ENCODE measurements at places on chromosomes 13 and 19.

GRCh38 chr13:64551755-64552154 is 2678.4 kb downstream of the PCDH9 start:
- DNase-seq: no peak

- no peak for DNase-seq
Observed at GRCh38 chr19:34838753-34839431, 65.9 kb upstream of the ZNF599 start.

GRCh38 chr19:55465460-55466240 is 1.1 kb upstream of the C19orf85 start:
- DNase-seq: no peak

DNA sequence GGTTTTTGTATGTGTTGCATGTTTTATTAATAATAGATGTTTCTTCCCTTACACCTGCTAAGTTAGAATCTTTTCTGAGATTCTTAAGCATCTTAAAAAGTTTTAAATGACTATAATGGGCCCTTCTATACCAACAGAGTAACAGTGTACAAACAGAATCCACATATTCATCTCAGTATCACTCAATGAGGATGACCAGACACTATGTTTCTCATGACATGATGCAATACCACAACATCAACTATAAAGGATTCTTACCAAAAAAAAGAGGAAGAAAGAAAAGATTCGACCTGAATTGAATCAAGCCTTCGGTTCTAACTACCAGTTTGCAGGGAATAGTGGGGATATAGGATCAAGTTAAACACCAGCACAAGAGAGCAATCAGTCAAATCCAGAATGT is 56.5 kb downstream of the INTS6 start:
- no peak for DNase-seq

GRCh38 chr19:48319647-48320541 is 5.5 kb upstream of the EMP3 start:
- peak; percentile 71 for DNase-seq

DNA sequence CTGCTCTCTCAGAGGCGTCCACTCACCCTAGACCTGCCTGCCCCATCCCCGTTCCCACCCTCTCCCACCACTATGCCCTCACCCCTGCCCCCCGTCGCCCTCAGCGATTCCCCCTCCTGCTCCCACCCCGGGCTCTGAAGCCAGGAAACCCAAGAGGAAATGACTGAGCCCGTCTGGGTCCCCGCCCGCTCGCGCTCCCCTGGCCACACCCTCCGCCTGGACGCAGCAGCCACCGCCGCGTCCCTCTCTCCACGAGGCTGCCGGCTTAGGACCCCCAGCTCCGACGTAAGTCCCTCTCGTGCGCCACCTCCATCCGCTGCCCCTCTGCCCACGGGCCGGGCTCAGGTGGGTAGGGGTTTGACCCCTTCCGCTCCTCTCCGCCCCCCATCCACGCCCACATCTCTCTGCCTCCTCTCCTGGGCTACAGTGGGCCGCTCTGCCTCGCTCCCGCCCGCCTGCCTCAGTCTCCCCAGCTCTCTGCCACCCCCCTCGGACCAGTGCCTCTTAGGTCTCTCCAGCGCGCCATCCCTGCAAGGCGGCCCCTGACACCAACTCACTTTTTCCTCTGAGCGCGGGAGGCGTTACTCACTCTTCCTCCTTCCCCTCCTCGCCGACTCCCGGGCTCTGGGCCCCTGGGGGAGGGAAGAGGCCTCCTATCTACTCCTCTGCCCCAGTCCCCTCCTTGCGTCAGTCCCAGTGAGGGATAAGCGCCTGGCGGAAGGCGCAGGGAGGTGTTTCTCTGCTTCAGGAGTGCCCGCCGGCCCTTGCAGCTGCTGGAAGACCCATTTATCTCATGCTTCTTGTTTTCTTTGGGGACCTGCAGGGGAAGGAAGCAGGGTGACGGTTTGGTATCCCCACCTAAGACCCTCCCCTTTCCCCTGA is at the start of gene FXYD5:
TSS of gene FXYD5 (plus strand) at position 211 of the 882 bp plus-strand sequence. CDS start 816 bp downstream, outside the sequence.
- peak; percentile 84 for DNase-seq

DNA sequence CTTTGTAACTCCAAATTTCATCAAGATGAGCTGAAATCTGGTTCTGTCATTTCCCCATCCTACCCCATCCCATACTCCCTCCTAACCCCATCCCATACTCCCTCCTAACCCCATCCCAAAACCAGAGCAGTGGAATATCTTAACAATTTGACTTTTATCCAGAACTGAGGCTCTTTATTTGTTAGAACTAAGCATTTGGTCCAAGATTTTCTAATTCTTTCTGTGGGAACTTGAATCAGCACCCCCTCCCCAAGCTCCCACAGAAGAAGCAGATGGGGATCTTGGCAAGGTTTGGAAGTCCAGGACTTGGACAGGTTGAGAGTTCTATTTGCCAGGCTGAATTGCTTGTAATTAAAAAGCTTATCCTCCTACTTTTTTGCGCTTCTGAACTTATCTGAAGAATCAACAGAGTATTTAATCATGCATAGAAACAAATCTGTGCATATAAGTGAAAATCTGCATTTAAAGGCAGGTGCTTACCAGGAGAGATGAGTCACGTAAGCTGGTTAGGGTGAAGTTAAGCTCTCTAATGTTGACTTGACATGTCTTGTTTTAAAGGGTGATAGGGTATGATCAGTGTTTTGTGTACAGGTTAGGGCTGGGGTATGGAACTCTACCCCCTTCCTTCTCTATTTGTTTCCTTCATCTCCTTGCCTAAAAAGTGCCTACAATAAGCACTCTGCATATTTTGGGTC is 111.1 kb downstream of the COG6 start:
- DNase-seq: no peak

DNA sequence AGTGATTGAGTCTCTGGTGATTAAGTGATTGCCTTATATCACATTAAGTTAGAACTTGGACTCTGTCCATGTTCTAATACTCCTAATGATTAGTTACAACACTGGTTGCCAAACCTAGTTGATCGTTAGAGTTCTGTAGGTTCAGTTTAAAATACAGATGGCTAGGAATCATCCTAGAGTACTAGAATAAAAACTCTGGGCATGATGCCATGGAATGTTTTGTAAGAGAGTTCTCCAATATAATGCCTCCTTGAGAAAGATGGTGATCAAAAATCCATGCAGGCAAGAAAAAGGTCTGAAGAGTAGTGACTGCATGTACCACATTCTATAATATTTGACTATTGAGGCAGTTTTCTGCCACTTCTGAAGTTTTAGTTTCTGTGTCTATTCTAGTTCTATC is 176.3 kb downstream of the GPC5 start:
- DNase-seq: no peak

DNA sequence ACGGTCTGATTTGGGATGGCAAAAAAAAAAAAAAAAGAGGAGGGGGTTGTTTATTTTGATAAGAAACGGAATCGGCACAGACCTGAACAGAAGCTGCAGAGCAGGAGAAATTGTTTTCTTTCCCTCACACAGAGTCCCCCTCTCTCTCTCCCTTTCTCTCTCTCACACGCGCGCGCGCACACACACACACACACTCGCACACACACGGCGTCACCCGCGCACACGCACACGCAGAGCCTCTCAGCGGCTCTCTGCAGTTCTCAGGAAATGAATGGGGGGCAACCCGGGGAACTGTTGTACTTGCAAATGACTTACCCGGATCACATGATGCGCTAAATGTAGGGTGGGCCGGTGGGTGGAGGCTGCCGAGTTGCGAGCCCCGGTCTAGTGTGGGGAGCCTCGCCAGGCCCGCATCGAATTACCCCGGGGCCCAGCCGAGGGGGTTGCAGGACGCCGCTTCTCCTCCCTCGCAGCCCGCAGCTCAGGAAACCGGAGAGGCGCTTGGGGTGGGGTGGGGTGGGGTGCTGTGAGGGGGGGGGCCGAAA is 475 bp downstream of the KLF12 start:
- DNase-seq: peak; percentile 86

GRCh38 chr19:56751078-56751489 is 79.5 kb upstream of the ZNF835 start:
- DNase-seq: no peak

DNA sequence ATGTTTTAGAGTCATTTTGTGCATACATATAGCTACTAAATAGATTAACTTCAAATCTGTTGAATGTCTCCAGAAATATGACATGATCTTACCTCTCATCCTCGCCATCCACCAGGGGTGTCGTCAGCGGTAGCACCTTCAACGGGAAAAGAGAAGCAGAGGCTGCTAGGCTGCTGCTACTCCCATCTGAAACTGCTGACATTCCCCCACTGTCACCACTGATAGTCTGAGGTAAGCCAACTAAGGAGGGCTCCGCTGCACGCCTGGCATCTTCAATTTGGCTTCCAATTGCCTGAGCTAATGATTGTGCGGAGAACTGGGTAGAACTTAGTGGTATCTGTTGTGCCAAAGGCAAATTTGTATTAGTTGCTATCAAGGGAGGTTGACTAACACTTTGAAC is 3.1 kb downstream of the TSC22D1 start:
- no peak for DNase-seq

- no peak for DNase-seq
Observed at GRCh38 chr13:111265701-111266035, 54.8 kb upstream of the TEX29 start.

DNA sequence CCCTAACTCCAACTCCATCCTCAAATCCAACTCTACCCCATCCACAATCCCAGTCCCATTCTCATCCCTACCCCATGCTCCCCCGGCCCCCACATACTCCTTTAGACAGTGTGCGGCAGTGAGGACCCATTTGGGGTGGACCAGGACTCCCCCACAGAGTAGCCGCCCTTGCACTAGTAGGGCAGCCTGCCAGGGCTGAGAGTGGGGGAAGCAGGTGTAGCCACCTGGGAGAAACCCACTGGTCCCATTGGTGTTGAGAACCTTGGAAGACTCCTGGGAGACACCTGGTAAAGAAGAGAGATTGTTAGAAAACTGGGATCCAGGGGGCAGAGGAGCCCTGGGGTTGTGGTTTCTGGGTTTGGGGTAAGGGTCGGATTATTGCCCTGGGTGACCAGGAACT is 4.6 kb downstream of the KLK13 start:
- no peak for DNase-seq

- DNase-seq: no peak
Observed at GRCh38 chr19:35293808-35294207, 1.8 kb downstream of the MAG start.

DNA sequence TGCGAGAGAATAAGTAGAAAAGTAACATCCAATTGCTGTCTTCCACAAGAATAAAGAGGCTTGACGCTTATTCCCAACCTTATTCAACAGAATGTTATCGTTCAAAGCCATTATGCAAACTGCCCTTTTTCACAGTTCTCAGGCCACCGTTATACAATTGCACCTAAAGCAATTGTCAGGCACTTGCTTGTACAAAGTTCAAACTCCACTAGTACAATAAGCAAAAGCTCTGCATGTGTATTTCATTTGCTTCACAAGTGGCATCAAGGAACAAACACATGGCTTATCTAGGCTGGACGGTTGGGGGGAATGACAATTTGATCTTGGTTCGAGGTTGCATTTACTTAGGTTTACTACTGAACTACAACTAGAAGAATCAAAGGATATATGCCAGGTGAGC is 815.6 kb downstream of the EFNB2 start:
- DNase-seq: no peak

DNA sequence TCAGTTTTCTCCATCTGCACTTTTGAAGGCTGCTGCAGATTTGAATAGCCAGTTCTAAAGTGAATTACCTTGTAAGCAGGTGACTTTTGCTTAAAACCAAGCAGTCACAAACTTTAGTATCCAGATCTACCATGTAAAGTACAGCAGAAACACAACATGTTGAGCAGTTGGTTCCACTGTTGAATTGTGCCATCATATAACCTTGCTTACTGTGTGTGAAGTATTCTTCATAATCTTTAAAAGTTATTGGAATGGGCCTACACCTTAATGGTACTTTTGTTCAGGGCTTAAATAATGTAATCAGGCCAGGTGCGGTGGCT is 23.2 kb upstream of the MTUS2 start:
- DNase-seq: no peak

- DNase-seq: no peak
Observed at GRCh38 chr13:98647121-98647520, 70.2 kb upstream of the STK24 start.

- no peak for DNase-seq
Observed at GRCh38 chr19:45296355-45296754, 26.3 kb downstream of the CKM start.
